Retinal pigment epithelial cell (primary cell): ENCODE measurements at places on chromosomes 16 and 17.

GRCh38 chr17:21355586-21355985, 20.6 kb upstream of the KCNJ12 start:
- no peak for DNase-seq

- no peak for DNase-seq
Observed at GRCh38 chr17:45948498-45948880, 50.6 kb upstream of the STH start.

DNA sequence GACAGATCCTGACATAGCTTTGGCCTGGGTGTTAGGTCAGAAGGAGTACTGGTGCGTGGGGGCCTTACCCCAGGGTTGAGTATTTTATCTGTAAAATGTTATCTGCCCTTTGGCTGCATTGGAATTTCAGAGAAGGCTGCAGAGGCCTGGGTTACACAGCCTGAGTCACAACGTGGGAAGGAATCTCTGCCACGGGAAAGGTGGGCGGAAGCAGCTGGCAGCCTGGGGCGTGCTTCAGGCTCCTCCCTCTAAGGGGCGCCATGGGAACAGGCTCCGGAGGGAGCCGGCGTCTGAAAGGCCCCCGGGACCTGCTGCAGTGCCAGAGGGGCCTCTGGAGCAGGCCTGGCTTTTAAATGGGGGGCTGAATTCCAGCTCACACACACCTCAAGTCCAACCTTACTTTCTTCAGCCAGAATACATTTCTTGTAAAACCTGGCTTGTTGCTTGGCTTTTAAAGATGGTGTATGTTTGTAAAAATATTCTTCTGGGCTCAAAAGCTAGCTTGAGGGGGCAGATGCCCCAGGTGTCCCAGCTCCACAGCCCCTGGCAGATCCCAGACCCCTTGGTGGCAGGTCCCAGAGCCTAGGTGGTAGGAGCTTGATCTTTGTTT, 142.2 kb downstream of the RAB11FIP4 start:
- no peak for DNase-seq

DNA sequence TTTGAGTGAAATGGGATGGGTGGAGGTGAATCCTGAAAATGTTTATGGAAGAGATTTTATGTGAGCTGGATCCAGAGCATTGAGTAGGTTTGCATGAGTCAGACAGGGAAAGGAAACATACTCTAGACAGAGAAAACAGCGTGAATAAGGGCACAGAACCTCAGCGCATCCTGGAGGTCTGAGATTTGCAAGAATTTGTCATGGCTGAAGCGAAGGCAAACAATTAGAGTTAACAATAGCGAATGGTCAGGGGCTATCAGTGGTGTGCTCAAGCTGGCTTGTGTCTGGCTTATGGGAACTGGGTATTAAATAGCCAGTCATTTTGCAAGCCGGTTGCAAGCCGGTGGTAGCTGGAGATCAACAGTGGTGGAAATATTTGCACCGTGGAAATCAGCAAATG, 36.4 kb downstream of the MAP2K6 start:
- DNase-seq, result no peak

- DNase-seq, result no peak
Observed at GRCh38 chr17:73492821-73493814, 151.1 kb downstream of the SDK2 start.

DNA sequence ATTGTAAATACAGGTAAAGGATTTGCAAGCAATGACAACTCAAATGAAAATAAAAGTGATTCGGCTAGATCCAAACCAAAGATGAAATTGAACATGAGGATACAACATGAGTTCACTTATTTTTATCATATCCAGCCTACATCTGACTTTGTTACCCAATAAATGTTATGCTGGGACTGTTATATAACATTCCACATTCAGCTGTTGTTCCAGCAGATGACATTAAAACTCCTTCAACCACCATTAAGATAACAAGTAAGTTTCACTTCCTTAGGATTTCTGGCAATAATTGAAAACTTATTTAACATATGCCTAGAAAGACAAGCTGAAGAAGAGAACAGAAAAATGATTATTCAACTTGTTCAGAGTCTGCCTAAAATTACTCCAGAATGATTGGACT, 729.4 kb downstream of the CDH11 start:
- no peak for DNase-seq

DNA sequence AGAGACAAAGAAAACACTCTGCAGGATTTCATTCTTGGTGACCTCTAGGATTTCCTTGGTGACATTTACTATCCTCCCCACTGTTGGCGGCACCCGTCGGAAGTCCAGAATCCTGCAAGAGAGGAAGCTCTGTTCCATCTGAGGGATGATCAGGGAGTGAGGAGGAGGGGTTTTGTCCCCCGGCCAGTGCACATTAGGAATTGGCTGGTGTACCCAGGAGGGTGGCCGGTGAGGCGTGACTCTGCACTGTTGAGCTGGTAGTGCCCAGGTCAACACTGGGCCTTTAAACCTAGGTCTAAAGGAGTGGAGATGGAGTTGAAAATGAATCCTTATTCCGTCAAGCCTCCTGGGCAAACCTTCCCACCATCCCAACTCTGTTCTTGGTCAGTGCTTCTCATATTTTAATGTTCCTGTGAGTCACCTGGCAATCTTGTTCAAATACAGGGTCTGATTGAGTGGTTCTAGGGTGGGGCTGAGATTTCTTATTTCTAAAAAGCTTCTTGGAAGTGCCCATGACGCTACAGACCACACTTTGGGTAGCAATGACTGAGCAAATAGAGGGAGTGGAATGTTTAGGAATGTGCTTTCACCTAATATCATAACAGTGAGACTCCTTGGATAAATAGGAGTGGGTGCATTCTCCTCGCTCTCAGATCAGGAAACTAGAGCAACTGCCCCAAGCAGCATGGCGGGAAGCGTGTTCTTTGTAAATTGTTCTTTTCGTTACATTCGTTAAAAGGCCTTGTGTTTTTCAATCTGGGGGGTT, 30.7 kb downstream of the PRKAR1A start:
- DNase-seq, result no peak

DNA sequence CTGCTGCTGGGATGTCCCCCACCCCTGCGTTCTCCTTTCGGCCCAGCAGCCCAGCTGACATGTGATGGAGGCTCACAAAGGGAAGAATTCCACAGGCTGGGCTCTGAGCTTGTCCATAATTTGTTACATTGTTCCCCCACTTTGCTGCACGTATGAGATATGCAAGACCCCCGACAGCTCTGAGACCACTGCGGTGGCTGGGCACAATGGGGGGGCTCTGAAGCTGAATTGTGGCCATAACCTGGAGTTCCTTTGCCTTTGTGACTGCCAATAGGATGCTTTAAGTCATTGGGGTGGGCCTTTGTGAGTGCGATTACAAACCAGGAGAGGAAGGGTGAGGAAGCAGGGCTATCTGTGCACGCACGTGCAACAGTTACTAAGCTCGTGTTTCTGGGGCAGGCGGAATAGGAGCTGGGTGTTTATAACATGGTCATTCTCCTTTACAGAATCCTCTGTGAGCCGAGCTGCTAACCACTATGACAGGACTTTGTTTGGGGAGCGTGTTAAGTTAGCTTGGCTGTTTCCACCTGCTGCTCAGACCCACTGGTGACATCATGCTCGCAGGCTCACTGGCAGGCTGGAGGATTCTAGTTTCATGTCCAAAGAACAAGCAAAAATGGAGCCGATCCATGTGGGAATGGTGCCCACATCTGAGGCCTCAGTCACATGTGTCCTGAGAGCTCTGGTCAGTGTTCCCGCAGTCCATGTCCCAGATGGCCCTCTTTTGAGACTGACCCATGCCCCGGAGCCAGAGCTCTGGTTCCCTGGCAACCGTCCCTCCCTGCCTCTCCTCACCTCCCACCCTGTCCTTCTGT, 208.3 kb upstream of the SALL1 start:
- no peak for DNase-seq

GRCh38 chr16:380762-381011, 1.1 kb downstream of the PGAP6 start:
- DNase-seq, result no peak

GRCh38 chr16:87822108-87822970, 47.0 kb downstream of the SLC7A5 start:
- no peak for DNase-seq

GRCh38 chr16:80687606-80688005, 116.8 kb downstream of the CDYL2 start:
- peak; percentile 37 for DNase-seq

GRCh38 chr16:87486282-87486681, 6.5 kb downstream of the ZCCHC14 start:
- DNase-seq, result no peak

DNA sequence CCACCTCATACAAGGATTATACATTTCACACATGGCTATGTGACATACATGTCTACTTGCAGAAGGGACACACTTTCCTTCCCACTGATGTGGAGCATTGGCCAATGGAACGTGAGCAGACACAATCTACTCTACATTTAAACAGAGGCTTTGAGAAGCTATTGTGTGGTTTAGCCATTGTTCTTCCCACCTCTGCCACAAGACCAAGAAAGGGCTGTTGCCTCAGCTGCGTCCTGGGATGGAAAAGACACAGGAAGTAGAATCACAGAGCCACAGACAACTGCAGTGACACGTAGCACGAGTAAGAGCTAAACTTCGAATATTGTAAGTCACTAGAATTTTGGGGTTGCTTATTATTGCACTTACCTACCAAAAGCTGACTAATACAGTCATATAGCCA, 33.3 kb downstream of the PRKCB start:
- no peak for DNase-seq

DNA sequence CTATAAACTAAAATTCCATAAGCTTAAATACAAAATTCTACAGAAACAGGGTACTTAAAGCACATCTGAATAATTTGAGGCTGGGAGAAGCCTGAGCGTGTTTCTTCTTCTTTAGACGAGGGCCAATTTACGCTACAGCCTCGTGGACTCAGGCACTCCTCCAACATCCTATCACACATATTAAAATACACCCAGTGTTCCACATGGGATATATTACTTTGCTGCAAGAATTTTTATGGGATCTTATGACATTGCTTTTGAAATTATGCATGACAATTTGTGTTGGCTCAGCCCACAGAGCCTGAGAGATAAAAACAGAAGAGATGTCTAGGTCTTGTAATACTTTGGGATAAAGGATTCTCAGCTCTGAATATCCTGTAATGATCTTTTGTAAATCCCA, 3.5 kb upstream of the TANGO6 start:
- DNase-seq, result no peak

DNA sequence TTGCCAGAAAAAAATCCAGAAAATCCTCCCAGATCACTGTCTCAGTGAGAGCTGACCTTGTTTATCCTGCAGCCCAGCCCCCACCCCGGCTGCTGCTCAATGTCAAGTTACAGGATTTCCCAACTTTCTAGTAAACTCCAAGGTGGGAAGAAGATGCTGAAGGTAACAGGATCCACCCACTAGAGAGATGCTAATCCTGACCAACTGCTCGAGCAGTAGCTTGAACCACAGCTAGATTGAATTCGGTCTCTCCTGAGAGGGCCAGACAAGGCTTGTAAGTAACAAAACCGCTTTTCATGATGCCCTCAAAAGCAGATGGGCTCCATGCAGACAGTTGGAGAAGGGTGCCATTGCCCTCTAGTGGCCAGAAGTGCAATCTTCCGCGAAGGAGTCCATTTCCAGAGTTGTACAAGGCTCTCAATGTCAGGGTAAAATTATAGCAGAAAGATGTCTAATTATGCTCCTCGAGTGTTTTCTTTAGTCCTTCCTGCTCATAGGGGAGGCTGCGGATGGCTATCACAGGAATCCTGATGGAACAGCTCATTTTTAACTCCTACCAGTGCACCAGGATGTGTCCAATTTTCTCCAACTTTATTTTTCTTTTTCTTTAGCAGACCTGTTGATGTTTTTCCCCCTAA, 3.9 kb downstream of the CDH11 start:
- DNase-seq, result peak; percentile 42

DNA sequence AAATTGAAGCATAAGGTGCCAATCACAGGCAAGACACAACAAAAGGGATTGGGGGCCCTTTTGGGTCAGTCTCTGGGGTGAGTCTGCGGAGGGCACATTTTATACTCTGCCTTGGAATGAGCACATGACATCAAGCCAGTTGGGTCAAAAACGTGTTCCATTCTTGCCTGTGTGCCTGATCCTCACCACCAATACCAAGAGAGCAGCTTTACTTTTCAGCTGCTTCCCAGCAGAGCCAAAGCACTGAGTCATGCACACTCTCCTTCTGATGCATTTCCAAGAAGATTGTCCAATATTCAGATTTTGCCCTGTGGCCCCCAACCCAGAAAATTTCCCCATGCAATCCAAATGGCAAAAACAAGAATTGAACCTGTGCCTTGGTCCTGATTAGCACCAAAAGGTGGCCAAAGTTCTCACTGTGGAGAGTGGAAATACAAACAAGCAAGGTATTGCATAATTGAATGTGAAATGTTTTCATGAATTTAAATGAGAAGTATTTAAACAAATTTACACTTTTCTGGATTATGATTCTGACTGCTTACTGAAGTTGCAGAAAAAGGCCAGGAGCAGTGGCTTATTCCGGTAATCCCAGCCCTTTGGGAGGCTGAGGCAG, 217.8 kb upstream of the SOX9 start:
- DNase-seq, result peak; percentile 45

GRCh38 chr17:20280851-20281250, 186.5 kb downstream of the LGALS9B start:
- DNase-seq, result no peak

- no peak for DNase-seq
Observed at GRCh38 chr17:2776589-2777241, 19.5 kb upstream of the RAP1GAP2 start.

- DNase-seq, result no peak
Observed at GRCh38 chr16:66652661-66653360, 43.7 kb downstream of the CMTM4 start.

GRCh38 chr16:3458278-3458851, 14.9 kb downstream of the NAA60 start:
- no peak for DNase-seq

DNA sequence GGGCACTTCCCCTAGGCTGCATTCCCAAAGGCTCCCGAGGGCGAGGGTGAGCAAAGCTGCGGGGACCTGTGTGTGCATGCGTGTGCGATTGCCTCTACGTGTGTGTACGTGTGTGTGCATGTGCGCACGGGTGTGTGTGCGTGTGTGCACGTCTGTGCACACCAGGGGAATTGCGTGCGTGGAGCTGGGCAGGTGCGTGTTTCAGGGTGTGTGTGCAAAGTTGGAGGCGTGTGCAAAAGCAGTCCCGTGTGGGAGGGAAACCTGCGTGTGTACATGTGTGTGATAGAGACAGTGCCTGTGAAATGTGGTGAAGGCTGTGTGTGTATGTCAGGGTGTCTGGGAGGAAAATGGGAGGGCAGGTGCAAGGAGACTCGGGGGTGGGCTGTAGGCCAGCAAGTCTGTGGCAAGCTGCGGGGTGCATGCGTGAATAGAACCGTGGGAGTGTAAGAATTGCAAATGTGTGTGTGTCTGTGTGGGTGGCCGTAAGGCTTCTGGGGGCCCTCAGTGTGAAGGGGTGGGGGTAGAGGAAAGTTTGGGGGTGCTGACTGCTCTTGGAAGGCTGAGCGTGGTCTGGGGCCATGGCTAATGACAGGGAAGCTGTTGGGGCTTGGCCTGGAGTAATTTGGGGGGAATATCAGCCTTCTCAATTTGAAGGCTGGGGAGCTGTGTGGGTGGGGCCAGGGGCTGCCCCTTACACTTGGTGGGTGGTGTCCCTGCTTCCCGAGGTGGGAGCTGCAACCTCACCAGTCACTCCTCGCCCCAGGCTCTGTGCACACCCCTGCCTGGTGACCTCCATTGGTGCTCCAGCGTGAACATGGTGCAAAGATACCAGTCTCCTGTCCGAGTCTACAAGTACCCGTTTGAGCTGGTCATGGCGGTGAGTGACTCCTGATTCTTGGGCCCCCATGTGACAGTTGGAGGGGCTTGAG, 644 bp downstream of the SEC14L5 start:
- DNase-seq, result no peak

GRCh38 chr16:86080982-86081381, 182.0 kb downstream of the IRF8 start:
- DNase-seq, result no peak

GRCh38 chr17:35774499-35774898, 13.8 kb downstream of the C17orf50 start:
- no peak for DNase-seq
